ENCODE measurements at places on chromosomes 16 and 17.

DNA sequence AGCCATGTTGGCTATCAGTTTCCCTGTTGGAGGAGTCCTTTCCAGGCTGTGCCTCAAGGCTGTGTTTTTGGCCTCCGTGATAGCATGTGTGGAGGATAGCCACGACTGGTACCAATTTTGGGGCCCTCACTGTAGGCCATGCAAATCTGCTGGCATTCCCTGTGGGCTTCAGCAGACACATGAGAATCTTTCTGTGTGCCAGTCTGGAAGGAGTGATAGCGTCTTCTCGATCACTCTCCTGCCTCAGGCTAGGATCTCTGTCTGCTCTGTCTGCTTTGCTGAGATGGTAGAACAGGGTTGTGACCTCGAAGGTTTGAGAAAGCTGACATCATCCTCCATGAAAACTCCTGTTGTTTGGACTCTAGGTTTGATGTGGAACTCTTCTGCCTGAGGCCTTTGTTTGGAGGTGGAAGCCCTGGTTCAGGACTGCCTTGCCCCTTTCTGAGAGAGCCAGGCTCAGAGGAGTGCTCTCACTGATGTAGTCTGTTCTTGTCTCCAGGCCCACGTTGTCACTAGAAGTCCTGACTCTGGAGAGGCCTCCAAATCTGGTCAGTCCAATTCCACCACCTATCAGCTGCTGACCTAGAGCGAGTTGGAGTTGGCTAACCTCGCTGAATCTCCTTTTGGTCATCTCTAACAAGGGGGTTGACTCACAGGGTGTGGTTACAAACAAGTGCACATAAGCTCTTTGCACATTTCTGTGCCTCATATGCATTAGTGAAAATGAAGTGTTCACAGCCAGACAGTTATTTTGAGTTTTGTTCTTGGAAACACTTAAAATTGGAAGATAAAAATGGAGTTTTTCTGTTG, 12.1 kb upstream of the EDC4 start:
- no peak for DNase-seq

DNA sequence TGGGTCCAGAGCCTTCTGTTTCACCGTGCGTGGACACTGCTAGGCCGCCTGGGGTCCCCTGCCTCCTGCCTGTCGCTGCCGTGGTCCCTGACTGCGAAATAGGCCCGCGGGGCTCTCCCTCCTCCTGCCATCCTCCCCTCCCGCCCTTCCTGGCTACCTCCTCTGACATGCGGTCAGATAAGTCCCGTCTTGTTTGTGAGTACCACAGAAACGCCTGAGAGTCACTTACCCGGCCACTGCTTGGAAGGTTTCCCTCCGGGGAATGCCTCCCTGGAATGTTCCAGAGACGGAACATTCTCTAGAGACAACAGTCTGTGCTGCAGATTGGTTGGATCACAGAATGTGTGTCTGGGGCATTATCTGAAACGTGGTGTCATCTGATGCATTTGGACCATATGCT, 22.7 kb downstream of the CIBAR2 start:
- DNase-seq = no peak

DNA sequence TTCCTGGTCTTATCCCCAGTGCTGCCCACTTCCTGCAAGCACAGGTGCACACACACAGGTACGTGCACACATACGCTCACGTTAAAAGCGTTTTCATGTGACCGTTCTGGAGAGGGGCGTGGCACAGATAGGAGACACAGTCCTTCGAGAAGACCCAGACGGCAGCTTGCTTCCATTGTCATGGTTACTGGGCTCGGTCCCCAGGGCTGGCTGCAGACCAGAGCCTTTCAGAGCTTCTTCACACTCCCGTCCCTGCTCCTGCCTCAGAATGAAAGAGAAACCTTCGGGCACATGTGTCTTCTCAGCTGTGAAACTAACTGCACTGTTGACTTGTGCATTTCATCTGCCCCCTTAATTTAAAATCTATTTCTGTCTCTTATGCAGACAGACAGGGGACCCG, 154.2 kb downstream of the PITPNC1 start:
- peak; percentile 20 for DNase-seq

- no peak for DNase-seq
Observed at GRCh38 chr16:10250137-10250828, 68.1 kb upstream of the GRIN2A start.

DNA sequence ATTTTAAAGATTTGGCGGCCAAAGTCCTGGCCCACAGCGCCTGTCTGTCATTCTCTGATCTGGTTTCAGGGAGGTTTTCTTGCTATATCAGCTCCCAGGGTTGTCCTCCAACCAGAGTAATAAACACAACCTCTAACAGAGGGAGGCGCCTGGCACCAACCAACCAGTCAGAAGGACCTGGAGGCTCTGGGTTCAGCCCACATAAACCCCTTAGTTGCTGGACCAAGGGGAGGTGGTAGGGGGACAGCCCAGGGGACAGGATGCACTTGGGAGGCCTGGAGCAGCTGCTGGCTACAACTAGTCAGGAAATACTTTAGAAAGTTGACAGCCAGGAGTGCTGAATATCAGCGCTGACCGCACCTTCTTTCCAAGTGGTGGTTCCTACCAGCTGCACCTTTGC, 41.7 kb upstream of the CDRT4 start:
- DNase-seq = no peak

DNA sequence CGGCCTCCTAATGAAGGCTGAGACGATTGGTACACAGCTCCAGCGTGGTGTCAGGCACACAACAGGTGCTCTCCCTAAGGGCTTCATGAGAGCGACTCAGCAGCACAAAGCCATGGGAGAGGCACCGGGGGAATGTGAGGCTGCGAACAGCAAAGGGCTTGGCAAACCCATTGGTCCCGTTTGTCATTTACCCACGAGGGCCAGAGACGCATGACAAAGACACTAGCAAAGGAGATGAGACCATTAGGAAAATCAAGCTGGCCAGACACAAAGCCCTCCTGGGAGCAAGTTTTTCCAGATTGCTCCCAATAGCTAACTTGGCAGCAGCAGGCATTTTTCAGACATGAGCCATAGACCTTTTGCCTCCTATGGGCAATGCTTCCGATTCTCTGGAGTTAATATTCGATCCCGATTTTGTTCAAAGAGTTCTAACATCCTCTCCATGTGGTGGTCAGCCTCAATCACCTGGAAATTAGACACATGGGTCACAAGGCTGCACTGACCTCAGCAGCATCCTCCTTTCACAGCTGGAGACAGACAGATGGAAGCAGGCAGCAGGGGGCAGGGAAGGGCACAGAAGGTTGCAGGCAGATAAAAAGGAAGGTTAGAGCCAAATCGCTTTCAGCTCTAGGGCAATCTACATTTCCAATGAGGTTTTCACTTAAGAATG, 38.2 kb downstream of the TK2 start:
- DNase-seq = no peak

GRCh38 chr16:71895679-71896365, 491 bp downstream of the IST1 start:
- DNase-seq = no peak

DNA sequence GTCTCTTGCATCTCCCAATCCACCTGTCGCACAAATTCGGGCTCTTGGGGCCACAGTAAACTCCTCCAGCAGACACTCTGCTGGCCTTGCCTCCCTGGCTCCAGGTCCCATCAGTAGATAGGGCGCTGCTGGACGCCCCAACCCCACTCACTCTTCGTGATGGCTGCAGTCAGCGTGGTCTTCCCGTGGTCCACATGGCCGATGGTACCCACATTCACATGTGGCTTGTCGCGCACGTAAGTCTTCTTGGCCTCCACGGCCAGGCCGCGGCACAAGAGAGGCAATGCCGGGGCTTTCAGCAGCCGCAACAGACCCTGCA, 428 bp downstream of the TUFM start:
- no peak for DNase-seq

- DNase-seq = no peak
Observed at GRCh38 chr17:68422821-68423220, 34.5 kb downstream of the WIPI1 start.

- no peak for DNase-seq
Observed at GRCh38 chr17:28290703-28291102, 28.3 kb upstream of the TMEM97 start.

DNA sequence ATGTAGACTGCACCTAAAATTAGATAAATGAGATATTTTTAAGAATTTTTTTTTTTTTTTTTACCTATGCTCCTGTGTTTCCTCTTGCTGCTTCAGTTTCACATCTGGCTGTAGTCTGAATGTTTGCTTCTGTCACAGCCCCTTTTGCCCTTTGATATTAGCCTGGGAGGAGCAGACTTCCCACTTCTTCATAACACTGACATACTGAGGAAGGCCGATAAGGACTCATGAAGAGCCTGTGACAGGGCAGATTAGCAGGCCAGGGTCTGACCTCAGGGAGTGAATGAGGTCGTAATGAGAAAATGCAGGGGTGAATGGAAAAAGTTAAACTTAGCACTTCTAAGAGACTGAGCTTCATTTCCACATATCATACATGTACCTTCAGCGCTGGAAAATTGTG, at the start of gene SLFN14:
Gene SLFN14 (minus strand): TSS at position 117 of the 400 bp plus-strand sequence. CDS start 2,757 bp downstream, outside the sequence.
- no peak for DNase-seq

DNA sequence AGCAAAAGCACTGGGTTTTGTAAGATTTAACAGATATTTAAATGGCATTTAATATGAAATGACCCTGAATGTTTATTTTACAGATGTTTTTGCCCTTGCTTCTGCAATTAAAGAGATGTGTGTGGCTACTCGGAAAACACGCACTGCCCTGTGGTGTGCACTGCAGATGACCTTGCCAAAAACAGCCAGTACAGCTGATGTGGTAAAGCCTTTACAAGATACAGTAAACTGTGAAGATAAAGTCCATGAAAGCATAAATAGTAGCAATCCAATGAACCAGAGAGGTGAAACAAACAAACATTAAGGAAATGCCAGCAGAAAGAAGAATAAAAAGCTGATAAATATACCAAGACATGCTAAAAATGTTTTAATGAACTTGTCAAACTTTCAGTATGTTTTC, 15.7 kb downstream of the CCDC43 start:
- DNase-seq = no peak

DNA sequence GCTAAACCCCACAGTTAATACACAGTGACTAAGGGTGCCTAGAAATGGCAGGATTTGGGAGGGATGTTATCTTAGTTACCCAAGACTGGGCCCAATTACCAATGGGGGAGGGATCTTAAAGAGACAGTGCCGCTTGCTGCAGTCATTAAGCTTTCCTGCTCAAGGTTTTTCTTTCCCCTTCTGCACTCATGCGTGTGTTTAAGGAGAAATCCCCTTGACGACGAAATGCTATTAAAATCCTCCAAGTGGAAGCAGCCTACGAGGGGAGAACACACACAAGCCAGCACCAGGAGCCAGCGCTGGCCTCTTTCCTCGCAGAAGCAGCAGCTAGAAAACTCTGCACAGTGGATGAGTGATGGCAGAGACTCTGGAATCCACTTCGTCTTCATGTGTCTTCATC, 22.0 kb downstream of the SALL1 start:
- no peak for DNase-seq

GRCh38 chr16:65521633-65522328, 399.9 kb upstream of the CDH11 start:
- no peak for DNase-seq

DNA sequence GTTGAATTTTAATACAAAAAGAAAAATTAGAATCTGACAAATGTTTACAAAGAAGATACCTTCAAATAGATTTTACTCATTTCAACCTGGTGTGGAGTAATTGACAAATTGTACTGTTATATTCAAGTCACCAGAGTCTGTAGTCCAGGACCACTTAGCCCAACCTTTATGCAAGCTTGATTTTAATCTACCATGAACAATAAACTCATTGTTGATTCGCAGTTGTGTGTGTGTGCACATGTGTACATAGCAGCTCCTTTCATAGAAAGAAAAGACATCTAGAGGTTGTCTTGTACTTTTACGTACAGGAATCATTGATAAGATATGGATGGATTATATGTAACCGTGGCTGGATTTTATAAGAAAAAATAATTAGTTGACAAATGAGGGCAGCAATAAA, 20.7 kb upstream of the LRRC37A start:
- no peak for DNase-seq

GRCh38 chr16:72256398-72257066, 84.6 kb upstream of the PMFBP1 start:
- DNase-seq = no peak

- DNase-seq = no peak
Observed at GRCh38 chr16:71855937-71856662, 10.3 kb downstream of the ATXN1L start.

GRCh38 chr16:77711179-77711578, 11.1 kb upstream of the NUDT7 start:
- no peak for DNase-seq

- no peak for DNase-seq
Observed at GRCh38 chr16:85348911-85349334, 236.7 kb upstream of the CIBAR2 start.

DNA sequence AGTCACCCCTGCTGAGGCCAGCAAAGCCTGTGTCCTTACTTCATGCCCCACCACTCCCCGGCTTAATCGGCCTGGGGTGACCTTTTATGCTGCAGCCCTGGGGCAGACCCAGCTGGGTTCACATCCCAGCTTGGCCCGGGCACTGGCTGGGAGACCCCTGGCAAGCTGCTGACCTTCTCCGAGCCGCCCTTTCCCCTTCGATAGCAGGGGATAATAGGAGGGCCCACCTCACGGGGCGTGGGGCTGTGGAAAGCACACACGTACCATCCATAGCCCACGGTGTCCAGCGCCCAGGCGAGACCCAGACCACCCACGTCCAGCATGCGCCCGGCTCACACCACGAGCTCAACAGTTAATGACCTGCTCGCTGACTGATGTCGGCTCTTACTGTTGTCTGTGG, 26.8 kb downstream of the TBC1D16 start:
- DNase-seq = no peak

- no peak for DNase-seq
Observed at GRCh38 chr16:86405319-86405718, 105.0 kb upstream of the FOXF1 start.

- DNase-seq = no peak
Observed at GRCh38 chr17:41476866-41477815, 3.8 kb downstream of the KRT35 start.

- DNase-seq = no peak
Observed at GRCh38 chr16:35234679-35235078, 1775.3 kb downstream of the TP53TG3F start.

GRCh38 chr17:41049110-41049509, 2.0 kb upstream of the KRTAP2-1 start:
- no peak for DNase-seq

DNA sequence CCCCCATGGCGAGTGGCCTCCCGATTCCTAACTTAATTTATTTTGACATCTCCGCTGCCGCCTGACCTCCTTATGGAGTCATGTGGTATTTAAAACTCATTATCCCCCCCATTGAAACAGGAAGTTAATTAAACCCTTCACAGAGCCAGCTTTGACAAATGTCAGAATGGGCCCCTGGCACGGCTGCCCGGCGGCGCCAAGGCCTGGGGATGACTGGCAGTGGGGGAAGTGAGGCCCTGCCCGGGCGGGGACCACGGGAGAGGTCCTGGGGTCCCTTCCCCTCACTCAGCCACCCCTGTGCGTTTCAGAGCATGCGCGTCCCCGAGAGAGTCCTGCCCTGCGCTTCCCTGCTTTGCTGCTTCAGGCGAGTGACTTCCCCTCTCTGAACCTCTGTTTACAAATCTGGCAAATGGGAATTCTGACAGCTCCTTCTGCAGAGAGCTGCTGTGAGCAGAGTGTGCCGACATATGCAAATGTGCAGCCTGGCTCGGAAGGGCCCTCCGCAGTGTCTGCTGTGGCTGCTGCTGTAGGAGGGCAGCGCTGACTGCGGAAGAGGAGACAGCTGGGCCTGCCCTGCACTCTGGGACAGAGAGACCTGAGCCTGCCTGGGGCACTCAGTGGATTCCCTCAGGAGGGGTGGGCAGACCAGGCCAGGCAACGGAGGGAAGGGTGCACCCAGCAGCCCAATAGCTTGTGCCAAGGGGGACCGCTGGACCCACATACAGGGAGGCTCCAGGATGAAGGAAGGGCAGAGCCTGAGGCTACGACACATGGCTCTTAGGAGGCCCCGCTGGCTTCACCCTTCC, 4.4 kb upstream of the ZFPM1 start:
- no peak for DNase-seq
